ENCODE measurements at places on chromosomes 4 and X.

DNA sequence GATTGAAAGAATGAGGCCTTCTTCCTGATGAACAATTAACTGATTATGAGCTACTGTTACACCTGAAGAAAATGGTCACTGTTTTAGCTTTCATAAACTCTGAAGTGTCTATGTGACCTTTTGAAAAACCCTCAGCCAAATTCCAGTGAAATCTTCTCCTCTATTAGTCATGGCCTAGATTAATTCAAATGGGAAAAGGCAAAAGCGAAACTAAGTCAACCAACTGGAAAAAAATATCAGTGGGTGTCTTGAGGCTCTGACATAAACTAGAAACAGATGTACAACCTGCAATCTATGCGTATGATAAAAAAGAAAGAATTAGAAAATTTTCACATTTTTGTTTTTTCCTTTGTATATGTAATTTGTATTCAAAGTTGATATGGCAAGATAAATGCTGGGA is 169.4 kb upstream of the BANK1 start:
- peak; percentile 7 for DNase-seq

- no peak for DNase-seq
Observed at GRCh38 chr4:86272669-86273068, 87.2 kb downstream of the MAPK10 start.

DNA sequence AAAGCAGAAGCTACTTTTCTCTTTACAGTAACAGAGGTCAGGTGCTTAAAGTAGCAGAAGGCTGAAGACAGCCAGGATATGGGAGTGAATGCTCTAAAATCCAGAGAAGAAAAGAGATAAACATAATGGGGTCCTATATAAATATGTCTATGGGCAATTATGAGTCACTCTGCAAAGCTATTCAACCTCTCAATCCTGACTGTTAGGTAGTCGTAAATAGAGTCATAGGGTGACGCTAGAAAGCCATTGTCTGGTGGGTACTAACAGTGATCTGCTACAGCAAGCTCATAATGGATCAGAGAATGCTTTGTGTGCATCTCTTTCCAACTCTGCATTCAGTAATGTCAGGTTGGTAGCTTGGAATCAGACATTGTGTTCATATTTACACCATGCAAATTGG is 53.5 kb upstream of the PDE5A start:
- DNase-seq, result no peak

DNA sequence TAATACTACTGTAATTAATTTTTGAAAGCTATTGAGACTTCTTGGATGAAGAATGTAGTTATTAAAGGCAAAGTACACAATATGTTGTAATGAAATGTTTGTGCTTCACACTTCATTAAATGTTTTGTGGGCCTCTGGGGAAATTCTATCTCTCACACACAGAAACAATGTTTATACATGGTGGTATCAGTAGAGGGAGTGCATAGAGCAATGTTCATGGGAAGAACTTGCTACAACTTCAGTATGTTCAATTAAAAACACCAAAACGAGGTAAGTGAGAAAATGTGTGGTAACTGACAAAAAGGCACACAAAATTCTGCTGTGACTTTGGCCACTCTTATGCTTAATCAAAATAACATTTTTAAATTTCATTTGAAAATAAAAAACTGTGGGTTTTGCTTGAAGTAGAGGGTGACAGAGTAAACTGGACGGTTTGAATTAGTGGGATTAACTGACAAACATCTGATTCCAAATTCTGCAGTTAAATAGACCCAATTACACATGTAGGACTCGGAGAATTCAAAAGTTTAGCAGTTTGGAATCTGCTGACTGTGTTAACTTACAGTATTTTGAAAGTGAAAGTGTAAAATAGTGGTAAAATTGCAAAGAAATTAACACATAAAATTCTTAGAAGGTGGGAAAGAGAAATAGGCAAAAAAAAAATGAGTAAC is 111.4 kb upstream of the TTC29 start:
- DNase-seq, result no peak

DNA sequence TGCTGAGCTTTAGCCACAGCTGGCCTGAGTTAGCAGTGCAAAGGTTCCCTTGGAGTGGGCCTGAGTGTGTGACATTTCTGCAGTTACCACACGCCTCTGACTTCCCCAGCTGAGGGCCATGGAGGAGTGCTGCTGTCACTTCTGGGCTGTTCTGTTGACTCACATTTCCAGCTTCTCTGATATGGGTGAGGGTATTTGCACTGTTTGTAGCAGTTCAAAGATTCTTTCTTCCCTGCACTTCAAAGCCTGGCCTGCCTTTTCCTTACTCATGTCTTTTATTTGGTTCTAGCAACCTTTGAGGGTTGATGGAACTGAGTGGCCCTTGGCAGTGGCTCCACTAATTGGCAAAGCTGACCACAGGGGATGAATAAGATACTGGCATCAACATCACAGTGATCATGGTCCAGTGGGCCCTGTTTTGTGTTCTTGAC is 26.4 kb upstream of the SCML1 start:
- DNase-seq, result no peak

- no peak for DNase-seq
Observed at GRCh38 chr4:141121768-141122454, 11.4 kb downstream of the RNF150 start.

- no peak for DNase-seq
Observed at GRCh38 chr4:100569196-100569595, 51.4 kb upstream of the EMCN start.

- no peak for DNase-seq
Observed at GRCh38 chr4:100497791-100498190, 20.0 kb downstream of the EMCN start.

GRCh38 chrX:29528281-29528680 is 687.1 kb upstream of the MAGEB2 start:
- no peak for DNase-seq

DNA sequence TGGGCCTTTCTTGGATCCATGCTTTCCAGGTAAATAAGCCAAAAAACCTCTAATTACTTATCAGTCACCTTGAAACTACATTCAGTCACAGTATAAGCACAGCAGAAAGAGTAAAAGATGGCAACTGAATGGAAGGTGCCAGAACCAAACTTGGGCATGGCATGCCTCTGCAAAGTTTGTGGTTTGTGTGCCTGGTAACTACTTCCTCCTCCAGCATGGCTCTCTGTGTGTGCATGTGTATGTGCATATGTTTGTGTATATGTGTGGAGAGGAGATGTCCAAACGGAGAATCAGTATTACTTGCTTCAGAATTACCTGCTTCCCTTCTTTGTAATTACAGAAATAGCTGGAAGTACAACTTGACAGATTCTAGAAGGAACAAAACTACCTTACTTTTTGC is 67.5 kb downstream of the AGTR2 start:
- no peak for DNase-seq

DNA sequence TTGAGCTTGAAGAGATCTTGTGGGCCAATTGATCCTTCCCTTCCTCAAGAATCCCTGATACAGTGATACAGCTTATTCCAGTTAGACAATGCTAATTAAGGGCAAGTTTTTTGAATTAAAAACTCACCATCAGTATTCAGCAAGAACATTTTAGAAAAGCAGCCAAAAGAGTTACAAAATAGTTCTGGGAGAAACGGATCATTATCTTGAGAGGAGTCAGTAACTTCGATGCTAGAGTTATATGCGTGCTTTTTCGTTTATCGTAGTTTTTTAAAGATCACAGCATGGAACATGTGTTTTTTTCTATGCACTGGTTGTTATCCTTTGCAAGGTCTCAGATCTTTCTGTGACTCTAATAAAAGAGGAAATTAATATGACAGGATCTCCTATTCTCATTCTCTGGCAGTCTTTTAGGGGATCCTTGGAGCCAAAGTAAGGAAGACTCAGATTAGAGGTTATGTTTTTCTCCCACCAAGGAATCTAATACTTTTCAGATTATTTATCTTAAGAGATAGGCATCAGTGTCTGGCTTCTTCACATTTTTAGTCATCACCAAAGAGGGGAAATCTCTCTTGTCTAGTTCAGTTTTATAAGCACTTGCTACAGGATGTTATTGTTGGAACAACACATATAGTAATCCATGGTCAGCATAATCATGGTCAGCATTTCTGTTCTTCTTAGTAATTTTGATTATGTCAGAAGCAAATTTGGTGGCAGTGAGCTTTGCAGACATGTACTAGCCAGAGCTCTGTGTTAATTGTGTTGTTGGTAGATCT is 109.7 kb downstream of the PDLIM5 start:
- no peak for DNase-seq

- no peak for DNase-seq
Observed at GRCh38 chr4:143384381-143384994, 47.8 kb downstream of the GAB1 start.

DNA sequence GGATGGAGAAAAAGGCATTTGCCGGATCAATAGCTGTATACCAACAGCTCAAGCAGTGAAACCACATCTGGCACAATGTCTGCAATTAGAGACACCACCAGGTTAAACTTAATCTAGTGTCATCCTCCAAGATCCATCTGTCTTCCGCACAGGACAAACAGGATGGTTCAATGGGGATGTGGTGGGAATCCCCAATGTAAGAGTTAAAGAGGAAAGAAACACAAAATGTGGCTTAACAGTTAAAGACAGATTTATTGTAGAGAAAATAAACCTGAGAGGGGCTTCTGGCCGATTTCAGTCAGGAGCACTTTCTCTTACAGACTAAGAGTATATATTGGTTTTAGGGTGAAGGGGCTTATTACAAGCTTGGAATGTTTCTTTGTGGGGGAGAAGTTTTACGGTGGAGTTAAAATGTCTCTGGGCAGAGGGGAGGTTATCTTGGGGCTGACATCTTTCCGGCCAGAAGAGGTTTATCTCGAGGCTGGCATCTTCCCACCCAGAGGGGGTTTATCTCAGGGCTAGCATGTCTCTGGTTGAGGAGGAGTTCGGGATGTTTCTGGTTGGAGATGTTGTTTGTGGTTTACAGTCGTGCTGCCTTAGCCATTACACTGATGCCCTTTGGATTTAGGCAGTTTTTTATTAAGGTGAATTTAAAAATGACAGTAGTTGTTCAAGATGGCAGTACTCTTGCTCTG is 61.7 kb downstream of the KANTR start:
- DNase-seq, result no peak

GRCh38 chr4:146135941-146136340 is 39.6 kb upstream of the LSM6 start:
- DNase-seq, result no peak

DNA sequence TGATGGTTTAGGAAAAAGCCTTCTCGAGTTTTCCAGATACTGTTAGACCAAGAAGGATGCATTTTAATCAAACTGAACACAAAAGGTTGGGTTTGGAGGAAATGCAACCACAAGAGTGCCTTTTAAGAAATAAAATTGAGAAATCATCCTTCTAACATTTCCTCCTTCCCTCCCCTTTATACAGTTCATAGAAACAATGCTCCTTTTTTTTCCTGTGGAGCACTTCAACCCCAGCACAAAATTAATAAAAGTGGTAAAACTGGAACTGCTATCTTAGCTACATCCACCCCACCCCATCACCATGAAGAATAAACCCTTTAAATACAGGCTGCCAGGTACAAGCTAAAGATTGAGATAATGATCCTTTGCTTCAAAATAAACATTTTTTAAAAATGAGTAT is 211.1 kb downstream of the RELL1 start:
- DNase-seq, result peak; percentile 11

DNA sequence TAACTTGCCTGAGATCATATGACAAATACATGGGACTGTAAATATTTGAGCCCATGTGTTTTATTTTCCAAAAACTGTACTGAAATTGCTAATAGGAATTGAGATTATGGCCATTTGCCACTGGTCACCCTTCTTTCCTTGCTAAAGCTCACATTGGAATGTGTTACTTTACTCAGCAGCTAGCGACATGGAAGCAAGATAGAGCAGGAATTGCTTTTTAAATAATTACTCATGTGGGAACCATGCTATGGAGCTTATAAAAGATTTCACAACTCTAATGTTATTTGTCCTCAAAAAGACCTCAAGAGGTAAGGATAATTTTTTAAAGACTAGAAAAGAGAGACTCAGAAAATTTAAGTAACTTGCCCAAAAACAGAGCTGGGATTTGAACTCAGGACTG is 48.8 kb upstream of the AFAP1 start:
- DNase-seq, result no peak

DNA sequence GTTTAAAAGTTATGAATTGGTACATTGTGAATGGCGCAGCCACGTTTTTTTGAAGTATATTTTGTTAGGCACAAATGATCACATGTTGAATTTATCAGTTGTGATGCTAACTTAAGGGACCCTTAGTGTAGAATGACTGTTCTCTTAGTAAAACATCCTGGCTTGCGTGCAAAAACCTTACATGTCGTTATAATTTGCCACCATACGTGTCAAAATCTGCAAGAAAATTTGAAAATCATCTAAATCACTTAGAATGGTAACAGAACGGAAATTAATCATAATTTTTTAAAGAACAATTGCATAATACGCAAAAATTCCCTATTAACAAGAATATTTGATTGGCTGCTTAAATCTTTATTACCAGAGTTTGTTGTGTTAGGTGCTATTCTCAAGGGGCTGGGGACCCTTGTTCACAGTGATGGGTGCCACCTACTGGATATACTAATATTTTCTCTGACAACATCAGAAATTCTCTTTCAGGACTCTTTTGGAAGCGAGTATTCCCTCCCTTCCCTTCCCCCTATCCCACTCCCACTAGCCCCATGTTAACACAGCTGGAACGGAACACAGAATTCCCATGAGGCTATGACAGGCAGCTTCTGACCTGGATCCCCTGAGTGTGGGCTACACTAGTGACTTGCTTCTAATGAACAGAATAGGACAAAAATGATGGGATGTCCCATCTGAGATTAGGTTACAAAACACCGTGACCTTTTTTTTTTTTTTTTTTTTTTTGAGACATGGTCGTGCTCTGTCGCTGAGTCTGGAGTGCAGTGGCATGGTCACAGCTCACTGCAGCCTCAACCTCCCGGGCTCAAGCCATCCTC is 71.8 kb downstream of the SUPT20HL2 start:
- peak; percentile 31 for DNase-seq

DNA sequence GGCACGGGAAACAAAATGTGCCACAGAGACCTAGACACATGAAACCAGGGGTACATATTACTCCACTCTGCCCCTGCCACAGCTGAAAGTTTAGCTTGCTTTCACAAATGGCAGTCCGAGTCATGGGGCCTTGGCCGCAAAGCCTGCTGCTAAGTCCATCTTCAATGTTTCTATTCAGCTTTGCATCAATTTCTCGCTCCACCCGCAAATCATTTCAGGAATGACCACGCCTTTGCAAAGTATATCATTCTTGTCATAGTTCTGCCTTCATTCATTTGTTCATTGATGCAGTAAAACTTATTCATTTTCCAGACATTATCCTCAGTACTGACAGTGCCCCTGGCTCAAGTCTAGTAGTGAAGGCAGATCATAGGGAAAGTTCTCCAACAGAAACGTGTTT is 9.5 kb downstream of the PLAC8 start:
- DNase-seq, result no peak

- no peak for DNase-seq
Observed at GRCh38 chrX:135543924-135544323, 23.5 kb downstream of the INTS6L start.

GRCh38 chr4:12446657-12447185 is 1018.0 kb upstream of the HS3ST1 start:
- no peak for DNase-seq

GRCh38 chr4:4948370-4948769 is 70.9 kb downstream of the CYTL1 start:
- no peak for DNase-seq

GRCh38 chr4:94390804-94391410 is 48.3 kb upstream of the HPGDS start:
- peak; percentile 33 for DNase-seq

Measured in COLO829 (cell line).